Activated CD4-positive, alpha-beta T cell treated with anti-CD3 and anti-CD28 coated beads, Interleukin-2, amount 50 U/mL, for 24 hours (primary cell): ENCODE measurements at places on chromosomes 13 and 19.

DNA sequence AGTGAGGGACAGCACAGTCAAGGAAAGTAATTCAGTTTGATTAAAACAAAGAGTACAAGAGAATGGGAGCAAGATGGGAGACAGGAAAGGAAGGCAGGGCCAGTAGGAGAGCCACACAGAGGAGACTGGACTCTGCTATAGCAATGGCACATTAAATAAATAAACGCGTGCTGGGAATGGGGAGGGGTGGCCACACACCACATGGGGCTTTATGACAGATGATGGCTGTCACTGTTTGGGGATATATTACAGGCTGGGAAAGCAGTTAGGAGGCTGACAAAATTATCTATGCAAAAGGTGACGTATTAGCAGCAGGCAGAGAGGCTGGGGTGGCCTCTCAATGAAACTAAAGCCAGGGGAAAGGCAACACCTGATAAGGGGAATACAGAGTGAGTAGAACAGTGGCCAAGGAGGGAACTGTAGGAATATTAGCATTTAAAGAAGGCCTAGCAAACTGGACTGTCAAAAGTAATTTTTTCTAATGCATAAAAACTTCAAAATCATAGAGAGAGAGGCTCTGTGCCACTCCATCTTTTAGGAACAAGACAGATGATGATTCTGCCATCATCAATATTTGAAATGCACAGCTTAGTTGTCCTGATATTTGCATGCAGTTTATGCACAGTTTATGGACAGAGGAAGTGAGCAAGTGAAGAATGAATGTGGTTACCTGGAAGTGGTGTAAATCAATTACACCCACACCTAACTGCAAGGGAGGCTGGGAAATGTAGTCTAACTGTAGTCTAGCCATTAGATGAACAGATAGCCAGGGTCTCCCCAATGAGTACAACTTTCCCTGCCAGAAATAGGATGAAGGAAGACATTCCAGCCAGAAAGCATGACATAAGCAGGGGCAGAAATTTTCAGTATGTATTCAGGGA, 346.5 kb downstream of the FOXO1 start:
- DNase-seq = peak; percentile 17

- DNase-seq = peak; percentile 19
These were observed 51.3 kb downstream of the WDR87 start for GRCh38 chr19:37855098-37855497.

DNA sequence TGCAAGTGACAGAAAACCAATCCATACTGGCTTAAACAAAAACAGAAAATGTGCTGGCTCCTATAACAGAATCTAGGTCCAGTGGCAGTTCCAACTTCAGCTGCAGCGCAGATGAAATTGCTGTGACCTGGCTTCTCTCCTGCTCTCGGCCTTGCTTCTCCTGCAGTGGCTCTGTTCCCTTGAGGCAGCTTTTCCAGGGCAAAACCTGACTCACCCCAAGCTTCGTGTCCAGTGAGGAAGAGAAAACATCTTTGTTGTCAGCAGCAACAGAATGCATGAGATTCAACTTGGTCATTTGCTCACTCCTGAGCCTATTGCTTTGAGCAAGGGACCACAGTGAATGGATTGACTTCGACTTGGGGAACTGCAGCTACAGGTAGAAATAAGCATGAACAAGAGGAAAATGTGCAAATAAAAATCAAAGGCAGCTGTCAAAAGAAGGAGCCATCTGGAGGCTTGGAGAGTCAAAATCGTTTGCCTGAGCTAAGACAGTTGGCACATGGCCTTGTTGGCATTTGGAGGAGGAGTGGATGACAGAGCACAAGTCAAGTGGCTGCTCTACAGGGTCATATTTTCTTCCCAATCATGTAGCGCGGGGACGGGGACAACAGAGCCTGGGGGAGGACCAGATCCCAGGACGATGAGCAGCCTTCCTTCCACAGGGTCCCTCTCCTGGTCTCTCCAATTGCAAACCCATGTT, 523.4 kb downstream of the FGF9 start:
- DNase-seq = no peak

- DNase-seq = no peak
These were observed 14.8 kb downstream of the TBC1D4 start for GRCh38 chr13:75467040-75467728.

- no peak for DNase-seq
These were observed 87.8 kb downstream of the ANKRD10 start for GRCh38 chr13:110826861-110827672.

- no peak for DNase-seq
These were observed 9.9 kb upstream of the RCBTB2 start for GRCh38 chr13:48542581-48543341.

GRCh38 chr19:29787281-29787680, 24.5 kb upstream of the CCNE1 start:
- no peak for DNase-seq

GRCh38 chr19:40803170-40803856, 4.3 kb downstream of the EGLN2 start:
- DNase-seq = no peak

DNA sequence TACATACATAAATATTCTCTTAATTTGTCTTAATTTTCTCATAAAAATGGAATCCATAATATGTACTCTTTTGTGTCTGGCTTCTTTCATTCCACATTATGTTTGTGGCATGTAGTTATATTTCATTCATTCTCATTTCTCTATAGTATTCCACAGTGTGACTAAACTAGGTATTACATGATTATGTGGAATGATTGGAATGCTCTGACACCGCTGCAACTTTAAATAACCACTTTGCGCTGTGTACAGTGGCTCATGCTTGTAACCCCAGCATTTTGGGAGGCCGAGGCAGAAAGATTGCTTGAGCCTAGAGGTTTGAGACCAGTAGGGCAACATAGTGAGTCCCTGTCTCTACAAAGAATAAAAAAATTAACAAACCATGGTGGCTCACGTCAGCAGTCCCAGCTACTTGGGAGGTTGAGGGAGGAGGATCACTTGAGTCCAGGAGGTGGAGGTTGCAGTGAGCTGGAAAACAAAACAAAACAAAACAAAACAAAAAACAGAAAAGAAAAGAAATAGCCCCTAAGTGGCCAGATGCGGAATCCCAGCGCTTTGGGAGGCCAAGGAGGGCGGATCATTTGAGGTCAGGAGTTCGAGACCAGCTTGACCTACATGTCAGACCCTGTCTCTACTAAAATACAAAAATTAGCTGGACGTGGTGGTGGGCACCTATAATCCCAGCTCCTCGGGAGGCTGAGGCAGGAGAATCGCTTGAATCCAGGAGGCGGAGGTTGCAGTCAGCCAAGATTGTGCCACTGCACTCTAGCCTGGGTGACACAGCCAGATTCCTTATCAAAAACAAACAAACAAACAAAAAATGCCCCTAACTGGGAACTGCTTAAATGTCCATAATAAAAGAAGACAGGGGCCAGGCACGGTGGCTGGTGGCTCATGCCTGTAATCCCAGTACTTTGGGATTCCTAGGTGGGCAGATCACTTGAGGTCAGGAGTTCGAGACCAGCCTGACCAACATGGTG, 8.0 kb upstream of the SAE1 start:
- DNase-seq = no peak

GRCh38 chr19:54153731-54154326, 5.7 kb downstream of the LENG1 start:
- DNase-seq = no peak

DNA sequence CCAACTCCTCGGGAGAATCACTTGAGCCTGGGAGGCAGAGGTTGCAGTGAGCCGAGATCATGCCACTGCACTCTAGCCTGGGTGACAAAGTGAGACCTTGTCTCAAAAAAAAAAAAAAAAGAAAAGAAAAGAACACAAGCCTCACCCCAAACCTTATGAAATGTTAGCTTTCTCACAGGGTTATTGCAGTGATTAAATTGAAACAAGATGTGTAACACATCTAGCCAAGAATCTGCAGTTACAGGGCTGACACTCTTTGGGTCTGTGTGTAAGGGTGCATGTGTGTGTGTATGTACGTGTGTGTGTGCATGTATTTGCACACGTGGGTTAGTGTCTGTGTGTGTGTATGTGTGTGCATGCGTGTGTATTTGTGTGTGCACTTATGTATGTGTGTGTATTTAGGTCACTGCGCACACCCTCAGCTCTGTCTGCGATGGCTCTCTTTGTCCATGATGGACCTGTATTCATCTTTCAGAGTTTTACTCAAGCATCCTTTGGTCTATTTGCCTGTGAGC, 336.3 kb downstream of the UQCRFS1 start:
- DNase-seq = no peak
